ENCODE measurements at places on chromosomes 16 and 17. TPM values are rescaled to one million over a fixed set of nuclear protein-coding genes. Genes with fewer than 3 reads are reported as not detected.

Gene AGRP
- total RNA-seq: not detected

GRCh38 chr17:80497726-80498241 lies 21.4 kb upstream of the NPTX1 start:
- H3K4me3 ChIP-seq: peak overlapping the region; percentile 20
- H3K27ac ChIP-seq: peak overlapping the region; percentile 56
- peaks cover 9% of the 10 kb centered on the region for H3K4me1 ChIP-seq
- no peaks in the 10 kb centered on the region for H3K36me3 ChIP-seq

GRCh38 chr16:20318437-20318836 lies 8.9 kb downstream of the GP2 start:
- no peak overlapping the region for H3K27ac ChIP-seq
- DNase-seq: no peak
- H3K36me3 ChIP-seq: no peaks in the 10 kb centered on the region
- no peaks in the 10 kb centered on the region for H3K4me1 ChIP-seq

DNA sequence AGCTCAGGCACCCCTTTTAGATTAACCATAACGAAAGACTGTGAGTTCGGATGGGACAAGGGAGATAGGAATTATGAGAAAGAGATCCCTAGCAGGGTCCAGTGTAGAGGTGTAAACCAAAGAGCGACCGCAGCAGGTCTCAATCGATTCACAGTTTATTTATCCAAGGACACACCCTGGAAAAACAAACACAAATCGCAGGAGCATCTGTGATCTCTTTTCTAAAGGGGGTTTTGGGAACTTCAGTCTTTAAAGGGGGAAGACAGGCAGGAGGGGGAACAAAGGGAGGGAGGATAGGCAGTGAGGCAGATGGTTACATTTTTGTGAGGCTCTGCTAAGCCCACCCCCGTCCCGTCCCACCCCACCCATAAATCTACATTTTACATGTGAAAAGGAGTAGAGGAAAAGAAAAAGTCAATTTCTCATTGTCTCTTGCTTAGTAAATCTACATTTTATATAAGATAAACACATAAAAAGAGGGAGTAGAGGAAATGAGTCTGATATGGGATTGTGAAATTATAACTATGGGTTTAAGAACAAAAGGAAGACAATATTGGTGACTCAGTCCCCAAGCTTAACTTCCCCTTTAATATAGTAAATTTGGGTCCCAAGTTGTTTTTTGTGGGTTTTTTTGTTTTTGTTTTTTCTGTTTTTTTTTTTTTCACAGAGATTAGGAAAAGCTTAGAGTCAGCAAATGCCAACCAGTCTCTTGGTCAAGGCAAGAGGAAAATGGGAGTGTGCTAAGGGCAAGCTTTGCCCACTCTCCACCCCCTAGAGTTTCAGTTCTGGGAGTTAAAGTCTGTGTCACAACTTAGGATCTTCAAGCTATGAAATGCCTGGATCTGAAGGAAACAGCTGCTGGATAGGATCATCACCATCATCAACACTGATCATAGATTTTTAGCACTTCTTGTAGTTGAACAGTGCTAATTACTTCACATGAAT lies 160.9 kb upstream of the CDH5 start:
- H3K27me3 ChIP-seq: no peaks in the 10 kb centered on the region
- H3K36me3 ChIP-seq: no peaks in the 10 kb centered on the region
- peaks cover 24% of the 10 kb centered on the region for H3K4me1 ChIP-seq
- no peak overlapping the region for H3K27ac ChIP-seq
- peak; percentile 70 for DNase-seq

DNA sequence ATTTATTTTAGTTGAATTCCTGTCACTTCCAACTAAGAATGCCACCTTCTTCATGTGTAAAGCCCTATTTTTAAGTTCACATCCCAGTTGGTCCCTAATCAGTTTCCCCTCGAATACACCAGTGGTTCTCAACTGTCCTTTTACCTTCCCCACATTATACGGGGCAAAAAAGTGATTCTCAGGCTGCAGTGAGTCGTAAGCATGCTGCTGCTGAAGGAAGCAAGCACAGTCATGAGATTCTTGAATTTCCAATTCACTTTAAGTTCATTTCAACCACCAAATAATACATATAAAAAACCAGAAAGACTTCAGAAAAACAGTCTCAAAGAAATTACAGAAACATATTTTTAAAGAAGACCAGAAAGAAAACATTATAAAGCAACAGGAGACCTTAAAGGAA lies 47.9 kb downstream of the UBE2G1 start:
- peaks cover 11% of the 10 kb centered on the region for H3K4me1 ChIP-seq
- no peak overlapping the region for H3K4me3 ChIP-seq
- H3K36me3 ChIP-seq: no peaks in the 10 kb centered on the region
- no peaks in the 10 kb centered on the region for H3K27me3 ChIP-seq
- peak; percentile 55 for DNase-seq

Gene XAF1
- 21.5 TPM for total RNA-seq

- H3K27me3 ChIP-seq: no peaks in the 10 kb centered on the region
- H3K4me3 ChIP-seq: peak overlapping the region; percentile 52
- no peaks in the 10 kb centered on the region for H3K36me3 ChIP-seq
- H3K4me1 ChIP-seq: no peaks in the 10 kb centered on the region
Observed at GRCh38 chr17:80082403-80083135, 18.8 kb upstream of the GAA start.

DNA sequence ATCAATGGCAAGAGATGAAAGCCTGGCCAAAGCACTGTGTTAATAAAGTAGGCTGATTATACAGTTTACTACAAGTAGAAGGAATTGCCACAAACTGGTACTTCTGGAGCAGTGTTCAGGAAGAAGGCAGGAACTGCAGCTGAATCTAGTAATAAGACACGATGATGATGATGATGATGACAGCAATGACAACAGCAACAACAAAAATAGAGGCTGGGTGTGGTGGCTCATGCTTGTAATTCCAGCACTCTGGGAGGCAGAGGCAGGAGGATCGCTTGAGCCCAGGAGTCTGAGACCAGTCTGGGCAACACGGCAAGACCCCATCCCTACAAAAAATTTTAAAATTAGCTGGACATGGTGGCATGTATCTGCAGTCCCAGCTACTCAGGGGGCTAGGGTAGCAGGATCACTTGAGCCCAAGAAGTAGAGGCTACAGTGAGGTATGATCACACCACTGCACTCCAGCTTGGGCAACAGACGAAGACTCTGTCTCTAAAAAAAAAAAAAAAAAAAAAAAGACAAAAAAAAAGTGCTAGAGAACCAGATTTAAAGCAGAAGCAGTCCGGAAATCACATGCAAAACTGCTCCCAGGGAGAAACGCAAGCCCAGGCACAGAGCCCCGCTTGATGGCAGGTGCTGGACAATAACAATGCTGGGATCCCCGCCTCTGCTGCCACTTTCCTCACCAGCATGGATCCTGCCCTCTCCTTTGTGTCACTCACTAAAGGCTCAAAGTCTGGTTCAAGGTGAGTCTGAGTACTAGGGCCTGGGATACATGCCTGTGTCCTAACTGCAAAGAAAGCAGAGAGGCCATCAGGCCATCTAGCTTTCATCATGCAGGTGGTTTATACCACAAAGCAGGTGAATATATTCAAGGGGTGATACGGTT lies 44.8 kb downstream of the CPPED1 start:
- H3K27me3 ChIP-seq: no peaks in the 10 kb centered on the region
- no peak for DNase-seq
- H3K27ac ChIP-seq: no peak overlapping the region

DNA sequence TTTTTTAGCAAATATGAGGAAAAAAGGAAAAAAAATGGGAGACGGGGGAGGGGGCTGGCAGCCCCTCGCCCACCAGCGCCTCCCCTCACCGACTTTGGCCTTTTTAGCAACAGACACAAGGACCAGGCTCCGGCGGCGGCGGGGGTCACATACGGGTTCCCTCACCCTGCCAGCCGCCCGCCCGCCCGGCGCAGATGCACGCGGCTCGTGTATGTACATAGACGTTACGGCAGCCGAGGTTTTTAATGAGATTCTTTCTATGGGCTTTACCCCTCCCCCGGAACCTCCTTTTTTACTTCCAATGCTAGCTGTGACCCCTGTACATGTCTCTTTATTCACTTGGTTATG lies 1.2 kb upstream of the TMEM88 start:
- H3K27me3 ChIP-seq: no peaks in the 10 kb centered on the region
- 0 out of 2 replicates have a peak, but pooled peaks cover 9% of the 10 kb centered on the region for H3K4me1 ChIP-seq
- no peak for DNase-seq
- H3K27ac ChIP-seq: no peak overlapping the region
- no peaks in the 10 kb centered on the region for H3K36me3 ChIP-seq

GRCh38 chr17:1197781-1198490 lies 18.2 kb upstream of the ABR start:
- H3K4me3 ChIP-seq: no peak overlapping the region
- DNase-seq: peak; percentile 13
- H3K27ac ChIP-seq: no peak overlapping the region
- H3K36me3 ChIP-seq: no peaks in the 10 kb centered on the region
- no peaks in the 10 kb centered on the region for H3K27me3 ChIP-seq
- H3K4me1 ChIP-seq: peaks cover 9% of the 10 kb centered on the region

Data from GM23248 (cell line).